ENCODE measurements at places on chromosomes 12 and 14.

- peak; percentile 18 for DNase-seq
These were observed 15.2 kb upstream of the ACTR6 start for GRCh38 chr12:100185361-100185894.

- DNase-seq = no peak
These were observed 77.3 kb downstream of the EMP1 start for GRCh38 chr12:13273850-13274249.

DNA sequence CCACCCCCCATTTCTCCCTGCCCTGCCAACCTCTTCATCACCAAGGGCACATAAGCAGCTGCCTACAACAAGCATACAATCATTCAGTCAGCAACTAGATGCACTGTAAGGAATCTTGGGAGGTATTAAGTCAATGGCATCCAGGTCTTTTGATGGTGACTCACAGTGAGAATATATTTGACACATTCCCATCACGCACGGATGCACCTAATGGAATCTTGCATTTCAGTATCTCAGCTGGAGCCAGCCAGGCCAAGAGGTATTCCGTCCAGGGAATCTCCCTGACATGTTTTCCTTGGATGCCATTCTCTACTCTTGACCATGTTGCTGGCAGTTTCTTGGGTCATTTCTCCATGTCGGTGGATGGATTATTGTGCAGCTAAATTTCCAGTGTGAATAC lies 73.9 kb upstream of the CAPRIN2 start:
- DNase-seq = no peak

GRCh38 chr14:53376064-53376463 lies 222.9 kb upstream of the DDHD1 start:
- DNase-seq = no peak

- DNase-seq = no peak
These were observed 55.9 kb downstream of the CCDC92 start for GRCh38 chr12:123916729-123917128.

- peak; percentile 68 for DNase-seq
These were observed 11.6 kb downstream of the HVCN1 start for GRCh38 chr12:110677206-110677911.
